ENCODE measurements at places on chromosomes 1 and 21. TPM values are rescaled to one million over a fixed set of nuclear protein-coding genes. Genes with fewer than 3 reads are reported as not detected.
A peak's percentile ranks its signal among the peaks of the same experiment; 100 is the strongest.

RCSD1 gene
- total RNA-seq = 24.7 TPM

KRTAP20-4 gene
- not detected for total RNA-seq

AZIN2 gene
- 68.7 TPM for total RNA-seq

HORMAD1 gene
- 56.6 TPM for total RNA-seq

EPS8L3 gene
- total RNA-seq = 3.3 TPM

GRCh38 chr1:87295445-87296110, 33.1 kb upstream of the LMO4 start:
- H3K4me1 ChIP-seq = no peaks in the 10 kb centered on the region
- H3K4me3 ChIP-seq = no peak overlapping the region
- no peaks in the 10 kb centered on the region for H3K27me3 ChIP-seq
- H3K36me3 ChIP-seq = no peaks in the 10 kb centered on the region
- H3K27ac ChIP-seq = no peak overlapping the region
- DNase-seq = no peak

GRCh38 chr1:165772739-165773138, 4.1 kb upstream of the TMCO1 start:
- no peaks in the 10 kb centered on the region for H3K36me3 ChIP-seq
- H3K4me3 ChIP-seq = no peak overlapping the region
- peaks cover 3% of the 10 kb centered on the region for H3K4me1 ChIP-seq
- no peaks in the 10 kb centered on the region for H3K27me3 ChIP-seq

DNA sequence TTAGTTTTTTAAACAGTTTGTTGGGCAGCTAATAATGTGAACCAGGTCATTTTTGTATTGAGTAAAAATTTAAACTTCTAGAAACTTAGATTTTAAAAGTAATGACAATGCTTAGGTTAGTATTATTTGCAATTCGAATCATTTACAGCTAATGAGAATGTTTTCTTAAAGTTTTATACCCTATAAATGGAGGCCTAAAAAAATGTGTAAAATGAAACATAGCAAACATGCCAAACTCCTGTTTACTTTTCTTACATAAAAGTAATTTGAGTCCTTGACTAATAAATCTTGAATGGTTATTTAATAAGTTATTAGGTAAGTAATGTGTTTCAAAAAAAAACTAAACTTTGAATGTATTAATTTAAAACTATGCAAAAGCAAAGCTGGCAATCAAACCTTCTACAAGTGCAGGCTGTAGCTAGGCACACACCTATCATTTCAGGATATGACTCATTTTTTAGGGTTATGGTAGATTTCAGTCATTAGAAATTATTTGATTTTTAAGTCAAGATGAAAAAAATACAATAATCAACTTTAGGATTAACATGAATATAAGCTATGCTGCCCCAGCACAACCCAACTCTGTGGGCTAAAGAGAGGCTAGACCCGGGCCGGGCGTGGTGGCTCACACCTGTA, 41.5 kb downstream of the CLSTN1 start:
- no peaks in the 10 kb centered on the region for H3K4me1 ChIP-seq
- H3K27me3 ChIP-seq = no peaks in the 10 kb centered on the region
- H3K36me3 ChIP-seq = no peaks in the 10 kb centered on the region
- no peak overlapping the region for H3K4me3 ChIP-seq
- no peak for DNase-seq

DNA sequence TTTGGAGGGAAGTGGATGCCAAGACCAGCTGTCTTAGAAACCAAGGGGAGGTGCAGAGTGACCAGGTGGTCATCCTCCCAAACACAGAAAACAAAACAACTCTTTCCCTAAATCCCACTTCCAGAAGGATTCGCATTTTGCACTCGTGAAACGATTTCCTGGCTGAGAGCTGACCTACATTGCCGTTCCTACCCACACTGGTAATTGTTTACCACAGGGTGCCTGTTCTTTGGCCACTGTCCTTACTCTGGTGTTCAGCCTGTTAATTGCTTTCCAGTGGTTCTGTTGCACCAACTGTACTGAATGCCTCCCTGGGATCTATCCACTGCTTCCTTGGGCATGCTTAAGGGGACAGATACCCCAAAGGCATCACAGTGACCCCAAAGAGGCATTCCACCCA, 23.2 kb upstream of the PLA2G2C start:
- no peak overlapping the region for H3K4me3 ChIP-seq
- no peaks in the 10 kb centered on the region for H3K36me3 ChIP-seq
- H3K27me3 ChIP-seq = no peaks in the 10 kb centered on the region
- H3K4me1 ChIP-seq = peaks cover 27% of the 10 kb centered on the region
- no peak overlapping the region for H3K27ac ChIP-seq

DNA sequence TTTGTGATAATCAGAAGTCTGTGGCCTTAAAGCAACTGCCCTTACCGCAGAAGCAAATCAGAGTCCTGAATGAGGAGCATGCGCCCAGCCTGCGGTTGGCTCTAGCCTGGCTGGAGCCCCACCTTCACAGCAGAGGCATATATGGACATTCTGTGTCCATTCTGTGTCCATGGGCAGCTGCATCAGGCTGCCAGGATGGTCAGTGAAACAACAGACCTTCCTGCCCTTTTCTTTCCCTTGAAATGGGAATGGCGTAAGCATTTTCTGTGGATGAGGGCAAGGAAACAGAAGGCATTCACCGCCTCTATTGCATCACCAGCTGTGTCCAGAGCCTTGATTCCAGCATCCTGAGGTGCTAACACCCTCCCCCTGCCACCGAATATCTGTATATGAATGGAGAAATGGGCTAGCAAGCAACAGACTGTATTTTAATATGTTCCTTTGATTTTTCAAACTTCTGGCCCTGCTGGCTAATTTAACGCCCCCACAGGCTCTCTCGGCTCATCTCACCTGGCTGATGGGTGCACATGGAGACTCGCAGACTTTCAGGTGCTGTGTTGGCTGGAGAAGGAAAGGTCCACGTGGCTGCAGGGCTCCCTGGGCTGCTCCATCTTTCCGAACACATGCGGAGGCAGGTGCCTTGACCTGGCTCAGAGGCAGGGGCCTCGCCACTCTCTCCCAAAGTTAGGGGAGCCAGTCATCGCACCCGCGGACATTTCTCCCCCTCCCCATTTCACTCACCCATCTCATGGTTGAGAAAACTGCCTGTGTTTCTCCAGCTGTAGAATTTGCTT, 159.2 kb downstream of the GALNT2 start:
- H3K36me3 ChIP-seq = no peaks in the 10 kb centered on the region
- no peak overlapping the region for H3K27ac ChIP-seq
- peaks cover 13% of the 10 kb centered on the region for H3K4me1 ChIP-seq
- H3K4me3 ChIP-seq = no peak overlapping the region
- no peaks in the 10 kb centered on the region for H3K27me3 ChIP-seq
- DNase-seq = peak; percentile 7

DNA sequence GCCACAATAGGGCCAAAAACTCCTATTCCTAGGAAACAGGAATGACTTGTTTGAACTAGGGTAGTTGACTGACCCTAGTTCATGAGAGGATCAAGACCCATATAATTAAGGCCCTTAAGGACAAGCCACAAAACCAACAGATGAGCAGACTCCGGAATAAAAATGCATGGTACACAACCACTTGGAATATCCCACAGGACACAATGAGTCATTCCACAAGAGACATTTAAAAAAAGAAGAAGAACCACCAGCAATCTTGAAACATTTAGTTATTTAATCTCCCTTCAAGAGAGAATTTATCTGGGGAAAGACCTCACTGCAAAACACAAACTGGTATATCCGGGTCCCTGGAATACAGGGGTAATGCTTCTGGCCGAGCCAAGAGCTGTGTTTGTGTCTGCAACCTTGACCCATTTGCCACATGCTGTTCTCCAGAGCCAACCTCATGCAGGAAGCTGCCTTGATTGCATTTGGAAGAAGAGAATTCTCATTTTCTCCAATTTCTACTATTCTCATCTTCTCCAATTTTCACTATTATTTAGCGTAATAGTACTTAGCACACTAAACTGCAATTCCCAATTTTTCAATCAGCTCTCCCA, 135.5 kb downstream of the TGFBR3 start:
- H3K27me3 ChIP-seq = no peaks in the 10 kb centered on the region
- no peak overlapping the region for H3K4me3 ChIP-seq
- peaks cover 40% of the 10 kb centered on the region for H3K4me1 ChIP-seq

DNA sequence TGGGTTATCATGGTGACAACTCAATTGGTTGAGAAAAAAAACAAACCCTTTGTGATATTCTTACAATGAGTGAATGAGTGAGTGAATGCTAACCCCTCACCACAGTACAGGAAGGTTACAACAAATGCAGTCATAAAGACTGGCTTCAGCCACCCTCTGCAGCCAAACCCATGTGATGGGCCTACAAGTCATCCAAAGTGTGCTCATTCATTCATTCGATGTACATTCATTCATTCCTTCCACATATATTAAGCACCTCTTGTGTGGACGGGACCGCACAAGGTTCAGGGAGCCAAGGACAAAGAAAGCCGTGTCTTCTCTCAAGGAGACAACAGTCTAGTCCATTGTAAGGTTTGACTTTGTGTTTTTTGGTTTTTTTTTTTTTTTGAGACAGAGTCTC, 49.4 kb downstream of the WDR4 start:
- H3K27ac ChIP-seq = no peak overlapping the region
- no peak for DNase-seq
- no peaks in the 10 kb centered on the region for H3K27me3 ChIP-seq
- H3K4me3 ChIP-seq = no peak overlapping the region

- H3K4me3 ChIP-seq = no peak overlapping the region
- no peaks in the 10 kb centered on the region for H3K4me1 ChIP-seq
- no peaks in the 10 kb centered on the region for H3K27me3 ChIP-seq
- no peak overlapping the region for H3K27ac ChIP-seq
- no peak for DNase-seq
These were observed 2.1 kb downstream of the PTGS2 start for GRCh38 chr1:186678155-186678554.

GRCh38 chr1:94746635-94747525, 73.3 kb upstream of the SLC44A3 start:
- no peak overlapping the region for H3K4me3 ChIP-seq
- peak overlapping the region; percentile 42 for H3K27ac ChIP-seq
- H3K36me3 ChIP-seq = no peaks in the 10 kb centered on the region
- peaks cover 3% of the 10 kb centered on the region for H3K4me1 ChIP-seq

DNA sequence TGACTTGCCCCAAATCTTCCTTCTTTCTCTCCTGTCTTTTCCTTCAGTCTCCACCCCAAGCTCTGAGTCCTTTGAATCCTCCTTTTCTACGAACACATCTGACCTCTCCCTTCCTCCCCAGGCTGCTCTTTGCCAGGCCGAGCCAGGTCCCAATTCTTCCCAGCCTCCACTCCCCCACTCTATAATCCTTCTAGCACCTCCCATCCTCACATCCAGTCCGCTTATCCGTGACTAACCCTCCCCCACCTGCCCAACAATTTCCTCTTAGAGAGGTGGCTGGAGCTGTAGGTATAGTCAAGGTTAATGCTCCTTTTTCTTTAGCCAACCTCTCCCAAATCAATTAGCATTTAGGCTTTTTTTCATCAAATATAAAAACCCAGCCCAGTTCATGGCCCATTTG, 9.5 kb upstream of the HPDL start:
- H3K4me3 ChIP-seq = no peak overlapping the region
- H3K27ac ChIP-seq = no peak overlapping the region
- no peaks in the 10 kb centered on the region for H3K4me1 ChIP-seq
- H3K36me3 ChIP-seq = no peaks in the 10 kb centered on the region
- no peak for DNase-seq

- DNase-seq = peak; percentile 21
- no peaks in the 10 kb centered on the region for H3K27me3 ChIP-seq
- H3K36me3 ChIP-seq = no peaks in the 10 kb centered on the region
- no peak overlapping the region for H3K27ac ChIP-seq
- H3K4me1 ChIP-seq = no peaks in the 10 kb centered on the region
These were observed 10.7 kb upstream of the SDC3 start for GRCh38 chr1:30919025-30919881.

DNA sequence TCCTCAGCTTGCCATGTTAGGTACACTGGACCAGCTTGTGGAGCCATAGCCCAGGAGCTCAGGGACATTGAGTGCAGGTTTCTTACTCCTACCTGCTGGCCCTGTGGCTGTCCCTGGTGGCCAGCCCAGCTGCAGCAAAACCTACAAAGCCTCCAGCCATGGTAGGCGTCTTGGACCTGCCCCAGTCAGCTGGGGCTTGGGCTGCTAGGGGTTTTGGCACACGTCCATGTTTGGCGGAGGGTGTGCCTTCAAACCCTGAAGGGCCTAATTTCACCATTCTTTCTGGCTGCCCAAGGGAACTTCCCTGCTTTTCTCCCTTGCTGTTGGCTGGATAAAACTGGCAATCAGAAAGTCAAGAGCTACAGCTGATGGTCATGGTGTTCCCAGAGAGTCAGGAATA, 25.4 kb downstream of the HMGCS2 start:
- H3K36me3 ChIP-seq = no peaks in the 10 kb centered on the region
- H3K4me1 ChIP-seq = peaks cover 50% of the 10 kb centered on the region

DNA sequence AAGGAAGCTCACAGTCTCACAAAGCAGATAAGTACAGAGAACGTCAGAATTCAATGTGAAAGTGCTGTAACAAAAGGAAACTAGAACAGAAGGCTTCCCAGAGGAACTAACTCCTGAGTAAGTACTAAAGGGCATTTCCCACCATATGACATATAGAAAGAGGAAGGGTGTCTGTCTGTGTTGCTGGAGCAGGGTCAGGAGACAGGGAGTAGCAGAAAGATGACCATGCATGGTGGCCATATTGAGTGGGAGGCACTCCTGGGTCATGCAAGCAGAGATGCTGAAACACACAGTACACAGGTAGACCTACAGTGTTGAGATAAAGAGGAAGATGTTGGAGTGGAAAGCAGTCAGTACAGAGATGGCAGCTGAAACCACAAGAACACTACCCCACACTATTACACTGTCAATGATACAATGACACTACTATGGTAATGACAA, 47.3 kb downstream of the SLC25A24 start:
- no peaks in the 10 kb centered on the region for H3K27me3 ChIP-seq
- DNase-seq = no peak
- no peak overlapping the region for H3K4me3 ChIP-seq
- H3K4me1 ChIP-seq = no peaks in the 10 kb centered on the region

DNA sequence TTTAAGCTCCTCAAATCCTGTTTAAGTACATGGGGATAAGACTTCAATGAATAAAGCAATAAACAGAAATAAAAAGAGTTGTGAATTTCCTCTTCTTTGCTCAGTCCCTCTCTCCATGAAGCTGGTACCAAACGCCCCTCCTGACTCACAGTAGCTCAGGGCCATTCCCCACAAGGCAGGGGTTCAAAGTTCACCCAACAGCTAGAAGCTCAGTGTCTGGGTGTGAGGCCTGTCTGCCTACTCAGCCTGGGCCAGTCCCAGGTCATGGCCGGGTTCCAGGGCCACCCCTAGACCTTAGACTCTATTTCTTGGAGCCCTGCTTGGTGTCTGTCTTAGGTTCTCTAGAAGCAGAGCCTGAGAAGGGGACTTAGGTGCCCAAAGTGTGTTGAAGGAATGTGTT, 251.5 kb downstream of the GRIK3 start:
- H3K4me1 ChIP-seq = peaks cover 5% of the 10 kb centered on the region
- H3K27ac ChIP-seq = no peak overlapping the region
- H3K4me3 ChIP-seq = no peak overlapping the region
- H3K36me3 ChIP-seq = no peaks in the 10 kb centered on the region

DNA sequence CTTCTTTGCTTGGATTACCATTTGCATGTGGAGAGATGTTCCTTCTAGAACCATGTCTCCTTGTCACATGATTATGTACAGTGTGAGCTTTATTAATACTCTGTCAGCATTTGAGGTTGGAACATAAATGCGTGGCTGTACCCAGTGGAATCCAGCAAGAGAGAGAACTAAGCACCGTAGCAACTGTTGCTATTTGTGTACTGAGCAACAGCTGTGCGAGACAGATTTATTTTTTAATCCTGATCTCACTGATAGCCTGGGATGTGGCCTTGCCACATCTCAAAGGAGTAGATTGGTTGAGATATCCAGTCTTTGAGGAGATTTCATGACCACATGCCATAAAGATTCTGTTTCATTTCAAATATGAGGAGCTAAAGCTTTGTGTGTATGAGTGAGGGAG, 43.4 kb downstream of the KIF1B start:
- H3K4me1 ChIP-seq = peaks cover 10% of the 10 kb centered on the region
- H3K4me3 ChIP-seq = no peak overlapping the region
- H3K36me3 ChIP-seq = no peaks in the 10 kb centered on the region
- H3K27me3 ChIP-seq = no peaks in the 10 kb centered on the region
